Stimulated activated CD4-positive, alpha-beta T cell treated with anti-CD3 and anti-CD28 coated beads, Interleukin-15, amount 100 ng/mL, for 1 hour (primary cell): ENCODE measurements at places on chromosomes 16 and 17.

- no peak for DNase-seq
These were observed 27.9 kb downstream of the SMPD3 start for GRCh38 chr16:68420366-68420942.

DNA sequence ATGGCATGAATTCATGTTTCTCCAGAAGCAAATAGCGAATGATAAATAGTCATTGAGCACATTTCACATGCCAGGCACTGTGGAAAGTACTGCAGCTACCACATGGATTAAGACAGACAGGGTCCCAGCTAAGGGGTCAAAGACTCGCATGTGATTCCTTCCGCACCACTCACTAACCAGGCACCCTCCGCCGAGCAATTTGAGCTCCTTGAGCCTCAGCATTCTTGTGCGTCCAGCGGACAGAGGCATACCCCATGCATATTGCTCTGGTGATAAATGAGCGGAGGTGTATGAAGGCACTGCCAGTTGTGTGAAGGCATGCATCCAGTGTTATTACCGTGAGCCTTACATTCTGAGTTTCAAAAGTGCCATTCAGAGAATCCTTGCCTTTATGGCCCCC, 358.7 kb downstream of the HS3ST4 start:
- DNase-seq, result no peak

- DNase-seq, result no peak
These were observed 14.2 kb downstream of the CDRT4 start for GRCh38 chr17:15453246-15453645.

GRCh38 chr17:32854832-32855389, 22.0 kb downstream of the MYO1D start:
- DNase-seq, result no peak

- no peak for DNase-seq
These were observed 31.6 kb upstream of the BCAS3 start for GRCh38 chr17:60645918-60646523.

DNA sequence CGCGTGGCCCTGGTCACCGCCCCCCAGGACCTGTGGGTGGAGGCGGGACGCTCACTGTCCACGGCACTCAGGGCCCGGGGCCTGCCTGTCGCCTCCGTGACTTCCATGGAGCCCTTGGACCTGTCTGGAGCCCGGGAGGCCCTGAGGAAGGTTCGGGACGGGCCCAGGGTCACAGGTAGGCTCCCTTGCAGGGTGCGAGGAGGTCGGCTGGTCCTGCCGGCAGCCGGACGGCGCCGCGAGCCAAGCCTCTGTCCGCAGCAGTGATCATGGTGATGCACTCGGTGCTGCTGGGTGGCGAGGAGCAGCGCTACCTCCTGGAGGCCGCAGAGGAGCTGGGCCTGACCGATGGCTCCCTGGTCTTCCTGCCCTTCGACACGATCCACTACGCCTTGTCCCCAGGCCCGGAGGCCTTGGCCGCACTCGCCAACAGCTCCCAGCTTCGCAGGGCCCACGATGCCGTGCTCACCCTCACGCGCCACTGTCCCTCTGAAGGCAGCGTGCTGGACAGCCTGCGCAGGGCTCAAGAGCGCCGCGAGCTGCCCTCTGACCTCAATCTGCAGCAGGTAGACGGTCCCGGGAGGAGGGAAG, 1.3 kb downstream of the GUCY2D start:
- DNase-seq, result no peak

- no peak for DNase-seq
These were observed 808 bp upstream of the BAHCC1 start for GRCh38 chr17:81394377-81394920.

DNA sequence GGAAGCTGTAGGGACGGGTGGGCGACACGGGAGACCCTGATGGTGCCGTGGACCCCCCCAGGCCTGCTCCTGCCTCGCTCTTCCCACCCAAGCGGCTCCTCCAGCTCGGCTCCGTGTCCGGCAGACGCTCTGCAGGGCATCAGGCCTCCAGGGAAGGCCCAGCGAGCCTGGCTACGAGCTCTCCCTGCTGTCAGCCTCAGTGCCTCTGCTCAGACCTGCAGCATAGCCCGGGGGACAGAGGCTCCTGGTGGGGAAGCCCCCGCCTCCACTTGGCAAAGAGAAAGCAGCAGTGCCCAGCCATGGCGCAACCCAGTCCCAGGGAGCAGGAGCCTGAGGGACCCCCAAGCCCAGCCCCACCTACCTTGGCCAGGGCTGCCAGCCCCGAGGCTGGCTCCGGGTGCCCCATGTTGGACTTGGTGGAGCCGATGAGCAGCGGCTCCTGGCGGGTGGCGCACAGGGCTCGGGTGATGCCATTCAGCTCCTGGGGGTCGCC, 5.9 kb downstream of the FASN start:
- no peak for DNase-seq

GRCh38 chr17:38958326-38958725, 8.9 kb downstream of the FBXO47 start:
- no peak for DNase-seq

- DNase-seq, result no peak
These were observed 12.2 kb upstream of the ROGDI start for GRCh38 chr16:4814542-4815173.

GRCh38 chr17:38761612-38762011, 9.1 kb downstream of the PSMB3 start:
- no peak for DNase-seq

DNA sequence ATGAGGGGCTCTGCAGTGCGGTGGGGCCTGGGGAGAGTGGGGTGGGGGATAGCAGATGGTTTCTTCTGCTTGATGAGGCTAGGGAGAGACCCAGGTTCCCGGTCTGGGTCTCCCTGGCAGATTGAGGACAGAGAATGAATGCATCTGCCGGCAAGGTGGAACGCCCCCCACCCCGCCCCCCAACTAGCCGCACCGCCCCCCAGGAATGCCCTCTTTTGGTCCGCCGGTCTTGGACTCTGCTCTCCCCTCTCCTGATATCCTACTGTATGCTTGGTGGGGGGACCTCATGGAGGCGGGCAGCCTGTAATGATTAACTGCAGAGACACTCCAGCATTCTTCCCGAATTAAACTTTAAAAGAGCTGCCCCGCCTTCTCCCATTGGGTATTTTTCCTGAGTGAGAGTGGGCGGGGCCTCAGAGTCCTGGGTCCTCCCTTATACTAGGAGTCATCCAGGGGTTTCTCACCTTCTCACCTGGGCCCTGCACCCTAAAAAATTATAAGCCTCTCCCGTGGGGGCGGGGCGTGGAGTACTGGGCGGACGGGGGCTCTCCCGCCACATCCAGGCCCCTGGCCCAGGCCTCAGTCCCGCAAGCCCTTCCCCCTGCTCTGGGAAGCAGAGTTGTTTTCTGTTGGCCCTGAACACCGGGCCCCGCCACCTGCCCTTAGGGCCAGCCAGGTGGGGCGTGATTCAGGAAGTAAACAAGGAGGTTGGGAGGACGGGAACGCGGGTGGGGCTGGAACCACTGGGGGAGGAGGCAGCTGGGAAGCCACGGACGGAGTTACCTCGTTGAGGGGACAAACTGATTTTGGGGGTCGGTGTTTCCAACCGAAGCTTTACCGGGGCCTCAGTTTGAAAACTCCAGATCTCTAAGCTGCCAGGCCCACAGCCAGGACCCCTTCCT, 1.5 kb downstream of the GRB7 start:
- DNase-seq, result no peak

DNA sequence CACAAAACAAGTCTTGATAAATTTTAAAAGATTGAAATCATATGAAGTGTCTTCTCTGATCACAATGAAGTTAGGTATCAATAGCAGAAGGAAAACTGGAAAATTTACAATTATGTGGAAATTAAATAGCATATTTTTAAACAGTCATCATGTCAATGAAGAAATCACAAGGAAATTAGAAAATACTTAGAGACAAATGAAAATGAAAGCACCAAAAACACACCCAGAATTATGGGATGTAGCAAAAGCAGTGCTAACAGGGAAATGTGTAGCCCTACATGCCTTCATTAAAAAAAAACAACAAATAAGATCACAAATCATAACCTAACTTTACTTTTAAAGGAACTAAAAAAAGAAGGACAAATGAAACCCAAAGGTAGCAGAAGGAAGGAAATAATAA, 7.5 kb upstream of the IL21R start:
- DNase-seq, result no peak

DNA sequence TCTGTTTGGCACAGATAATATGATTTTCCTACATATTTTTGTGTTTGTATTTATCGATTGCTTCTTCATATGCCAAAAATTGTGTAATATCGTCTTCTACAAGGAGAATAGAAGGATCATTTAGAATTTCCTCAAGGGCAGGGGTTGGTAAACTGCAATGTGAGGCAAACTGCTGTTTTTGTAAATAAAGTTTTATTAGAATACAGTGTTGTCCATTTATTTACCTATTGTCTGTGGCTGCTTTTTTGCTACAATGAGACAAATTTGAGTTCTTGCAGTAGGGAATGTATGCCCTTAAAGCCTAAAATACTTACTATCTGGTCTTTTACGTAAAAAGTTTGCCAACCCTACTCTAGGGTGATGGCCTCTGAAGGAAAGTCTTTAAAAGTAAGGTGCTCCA, 509.5 kb downstream of the TMEM114 start:
- DNase-seq, result no peak

- no peak for DNase-seq
These were observed 24.3 kb downstream of the ACSF3 start for GRCh38 chr16:89117975-89118289.
